Renal pelvis (tissue), 12 donors: ENCODE measurements at places on chromosomes 11 and 22. TPM values are rescaled to one million over a fixed set of nuclear protein-coding genes. Genes with fewer than 3 reads are reported as not detected.

Gene UFD1
- 64.1 TPM for polyA plus RNA-seq

Gene GSTT2B
- polyA plus RNA-seq: 19.4 TPM

Gene GLYAT
- polyA plus RNA-seq: 157 TPM

Gene RBMXL2
- 0.24 TPM for polyA plus RNA-seq

Gene OR8D1
- polyA plus RNA-seq: not detected

Gene VPREB1
- not detected for polyA plus RNA-seq

Gene PICK1
- polyA plus RNA-seq: 41.9 TPM

Gene TIGD3
- polyA plus RNA-seq: 0.61 TPM

Gene EXPH5
- 4.6 TPM for polyA plus RNA-seq

Gene CFAP68
- polyA plus RNA-seq: 41.1 TPM

Gene CSF2RB
- polyA plus RNA-seq: 3.7 TPM

Gene KRTAP5-2
- 0.42 TPM for polyA plus RNA-seq

Gene TREH
- 3.0 TPM for polyA plus RNA-seq

Gene TMPRSS5
- polyA plus RNA-seq: 1.7 TPM

Gene ANO1
- polyA plus RNA-seq: 15.2 TPM

Gene STK33
- polyA plus RNA-seq: 37.0 TPM

Gene CYTH4
- polyA plus RNA-seq: 4.7 TPM

Gene PIH1D2
- 13.2 TPM for polyA plus RNA-seq
